ENCODE measurements at places on chromosomes 6 and 20.

DNA sequence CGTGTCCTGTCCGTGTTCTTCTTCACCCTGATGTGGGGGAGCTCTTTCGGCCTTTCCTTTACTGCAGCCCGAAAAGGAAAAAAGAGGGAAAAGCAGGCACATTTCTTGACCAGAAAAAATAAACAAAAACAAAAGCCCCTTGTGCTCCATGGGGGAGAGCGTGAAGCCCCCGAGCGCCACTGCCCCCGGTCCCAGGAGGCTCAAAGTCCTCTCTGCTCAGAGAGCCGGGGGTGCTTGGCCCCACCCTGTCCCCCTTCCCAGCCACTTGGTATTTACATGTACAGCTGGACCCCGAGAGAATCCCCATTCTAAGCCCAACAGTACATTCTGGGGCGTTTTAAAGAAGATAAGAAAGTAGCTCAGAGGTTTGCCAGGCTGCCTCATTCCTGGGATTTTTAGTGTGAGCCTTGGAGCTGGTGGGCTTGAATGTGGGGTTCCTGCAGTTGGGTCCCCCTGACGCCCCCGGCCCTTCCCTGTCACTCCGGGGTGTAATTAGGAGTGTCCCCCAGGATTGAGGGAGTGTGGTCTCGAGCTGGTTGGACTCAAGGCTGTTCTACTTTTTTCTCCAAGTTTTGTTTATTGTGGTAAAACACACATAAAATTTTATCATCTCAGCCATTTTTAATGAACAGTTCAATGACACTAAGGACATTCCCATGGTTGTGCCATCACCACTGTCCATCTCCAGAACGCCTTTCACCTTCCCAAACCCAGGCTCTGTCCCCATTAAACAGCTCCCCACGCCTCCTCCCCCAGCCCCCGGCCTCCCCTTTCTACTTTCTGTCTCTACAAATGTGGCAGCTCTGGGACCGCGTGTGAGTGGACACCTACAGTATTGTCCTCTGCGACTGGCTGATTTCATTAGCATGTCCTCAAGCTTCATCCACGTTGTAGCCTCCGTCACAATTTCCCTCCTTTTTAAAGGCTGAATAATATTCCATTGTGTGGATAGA is 55.7 kb upstream of the BHLHE23 start:
- no peak for DNase-seq

DNA sequence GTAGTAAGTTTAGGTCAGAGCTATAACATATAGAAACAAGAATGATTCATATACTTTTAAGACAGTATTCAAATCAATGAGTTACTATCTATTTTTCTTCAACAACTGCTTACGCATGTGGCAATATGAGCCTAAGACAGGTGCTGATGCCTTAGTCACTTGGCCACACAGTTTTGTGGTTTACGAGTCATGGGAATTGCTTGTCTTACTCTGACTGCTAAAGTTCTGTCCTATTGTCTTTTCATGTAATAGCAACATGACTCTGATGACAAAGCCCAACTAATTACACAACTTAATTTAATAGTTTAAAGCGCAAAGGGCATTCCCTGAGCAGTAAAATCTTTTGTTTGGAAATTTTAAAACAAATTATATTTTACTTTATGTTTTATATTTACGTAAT is 159.3 kb upstream of the CENPW start:
- DNase-seq, result peak; percentile 45

DNA sequence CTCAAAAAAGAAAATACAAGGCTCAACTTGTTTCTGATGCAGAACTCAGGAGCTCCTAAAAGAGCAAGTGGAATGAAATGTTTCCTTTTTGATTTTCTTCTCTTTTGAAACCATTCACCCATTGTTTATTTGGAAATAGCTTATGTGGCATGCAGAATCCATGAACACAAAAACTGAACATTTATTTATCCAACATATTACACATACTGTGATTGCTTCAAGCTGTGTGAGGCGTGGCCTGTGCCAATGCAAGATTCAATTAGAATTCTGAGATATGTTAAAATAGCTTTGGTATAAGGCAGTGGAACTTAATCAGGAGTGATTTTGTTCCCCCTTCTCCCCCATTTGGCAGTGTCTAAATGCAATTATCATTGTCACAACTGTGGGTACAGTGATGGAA is 45.9 kb upstream of the CARMIL1 start:
- peak; percentile 43 for DNase-seq

DNA sequence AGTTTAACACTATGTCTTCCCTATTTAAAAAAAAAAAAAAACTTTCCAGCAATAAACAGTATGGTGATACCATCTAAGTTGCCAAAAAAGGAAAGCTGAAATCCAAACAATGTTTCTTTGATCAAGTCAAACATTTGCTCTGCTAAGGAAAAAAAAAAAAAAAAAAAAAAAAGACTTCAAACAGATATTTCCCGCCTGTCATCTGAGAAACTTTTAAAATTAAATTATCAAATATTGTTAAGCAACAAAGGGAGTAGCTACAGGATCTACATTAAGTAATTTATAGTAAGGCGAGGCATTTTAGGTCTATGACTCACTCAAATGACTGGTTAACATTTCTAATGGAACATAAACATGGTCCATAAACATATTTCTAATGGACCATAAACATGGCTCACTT is 121.2 kb downstream of the DST start:
- DNase-seq, result peak; percentile 41

DNA sequence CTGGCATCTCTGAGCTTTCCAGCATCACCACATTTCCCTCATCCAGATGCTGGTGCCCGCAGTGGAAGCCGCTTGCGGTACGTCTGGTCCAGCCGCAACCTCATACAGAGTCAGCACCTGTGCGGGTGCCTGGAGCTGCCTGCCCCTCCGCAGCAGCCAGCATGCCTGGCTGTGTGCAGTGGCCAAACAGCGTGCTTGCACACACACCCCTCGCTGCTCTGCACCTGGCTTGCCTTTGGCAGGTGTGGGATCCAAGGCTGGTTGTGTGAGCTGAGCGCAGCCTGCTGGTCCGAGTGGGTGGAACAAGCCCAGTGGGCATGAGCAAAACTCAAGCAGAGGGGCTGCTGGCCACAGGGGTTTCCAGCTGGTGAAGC is 3.1 kb upstream of the HINT3 start:
- DNase-seq, result no peak

GRCh38 chr6:75876152-75876551 is 127.1 kb downstream of the MYO6 start:
- no peak for DNase-seq

GRCh38 chr6:50829049-50829448 is 10.4 kb downstream of the TFAP2B start:
- no peak for DNase-seq

GRCh38 chr20:4545526-4545925 is 176.2 kb upstream of the PRND start:
- DNase-seq, result peak; percentile 59

DNA sequence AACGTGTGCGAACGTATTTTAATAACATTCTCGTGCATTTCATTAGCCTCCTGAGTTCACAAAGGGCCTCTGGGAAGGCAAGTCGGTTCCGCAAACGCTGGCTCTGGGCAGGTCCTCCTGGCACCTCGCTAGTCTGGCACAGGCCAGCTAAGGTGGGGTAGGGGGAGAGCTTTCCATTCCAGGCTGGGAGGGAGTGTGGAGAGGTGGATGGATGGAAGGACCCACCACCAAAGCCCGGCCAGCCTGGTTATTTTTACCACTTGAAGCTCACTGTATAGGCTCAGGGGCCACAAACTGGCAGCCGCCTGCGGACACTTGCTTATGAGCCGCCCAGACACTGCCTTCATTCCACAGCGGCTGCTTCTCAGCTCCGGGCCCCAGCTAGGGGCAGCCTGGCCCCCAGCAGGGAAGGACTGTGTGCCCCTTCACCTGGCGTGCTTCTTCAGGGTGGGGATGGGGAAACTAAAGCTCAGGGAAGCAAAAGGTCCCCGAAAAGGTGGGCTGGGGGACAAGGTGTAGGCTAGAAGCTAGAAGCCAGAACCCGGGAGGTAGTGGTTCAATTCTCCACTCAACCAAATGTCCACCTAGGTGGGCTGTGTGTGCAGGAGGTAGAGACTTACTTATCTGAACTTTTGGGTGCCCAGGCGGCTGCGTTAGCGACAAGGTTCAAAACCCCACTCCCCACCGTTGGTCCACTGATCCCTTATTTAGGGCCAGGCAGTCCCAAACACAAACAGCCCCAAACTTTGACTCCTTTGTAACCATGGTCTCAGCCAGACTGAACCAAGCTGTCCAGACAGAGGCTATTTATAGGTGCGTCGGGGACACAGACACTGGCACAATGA is 1.7 kb downstream of the PMEPA1 start:
- DNase-seq, result no peak

GRCh38 chr20:20895537-20895936 is 183.1 kb upstream of the RALGAPA2 start:
- no peak for DNase-seq

GRCh38 chr6:93136111-93136510 is 283.2 kb downstream of the EPHA7 start:
- no peak for DNase-seq

DNA sequence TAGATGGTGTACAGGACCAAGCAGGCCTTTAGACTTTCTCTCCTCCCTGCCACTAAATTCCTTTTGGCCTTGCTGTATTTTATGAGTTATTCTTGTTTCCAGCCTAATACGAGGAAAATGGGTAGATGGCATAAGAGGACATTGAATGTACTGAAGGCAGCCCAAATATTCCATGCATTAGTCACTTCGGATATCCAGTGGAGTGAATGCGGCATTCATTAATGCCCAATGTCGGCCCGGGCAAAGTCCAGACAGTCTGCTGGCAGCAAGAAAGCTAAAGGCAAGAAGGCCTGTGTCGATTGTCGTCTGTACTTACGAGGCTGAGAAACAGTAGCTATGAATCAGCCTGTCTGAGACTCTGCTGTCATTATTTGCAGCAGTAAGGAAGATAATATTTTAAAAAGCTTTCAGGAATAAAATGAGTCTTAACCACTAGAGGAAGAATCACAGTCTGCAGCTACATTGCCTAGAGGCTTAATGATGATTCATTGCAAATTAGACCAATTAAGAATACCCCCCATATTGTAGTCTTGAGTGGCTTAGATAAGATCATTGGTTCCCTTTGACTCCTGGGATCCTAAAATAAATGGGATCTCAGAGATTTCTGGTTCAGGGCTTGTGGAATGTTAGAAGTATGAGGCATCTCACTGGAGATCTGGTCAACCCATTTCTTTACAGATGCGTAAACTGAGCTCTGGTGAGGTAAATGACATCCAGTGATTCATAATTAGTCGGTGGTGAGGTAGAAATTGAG is 534.1 kb upstream of the JAG1 start:
- DNase-seq, result peak; percentile 97

GRCh38 chr20:3698591-3699001 is 13.8 kb downstream of the SIGLEC1 start:
- DNase-seq, result no peak

All from EH (cell line).